Nucleus accumbens (tissue), 56 donors: ENCODE measurements at places on chromosomes 7 and 10.

GRCh38 chr7:6299774-6300173 is 27.4 kb upstream of the CYTH3 start:
- no peak for DNase-seq

DNA sequence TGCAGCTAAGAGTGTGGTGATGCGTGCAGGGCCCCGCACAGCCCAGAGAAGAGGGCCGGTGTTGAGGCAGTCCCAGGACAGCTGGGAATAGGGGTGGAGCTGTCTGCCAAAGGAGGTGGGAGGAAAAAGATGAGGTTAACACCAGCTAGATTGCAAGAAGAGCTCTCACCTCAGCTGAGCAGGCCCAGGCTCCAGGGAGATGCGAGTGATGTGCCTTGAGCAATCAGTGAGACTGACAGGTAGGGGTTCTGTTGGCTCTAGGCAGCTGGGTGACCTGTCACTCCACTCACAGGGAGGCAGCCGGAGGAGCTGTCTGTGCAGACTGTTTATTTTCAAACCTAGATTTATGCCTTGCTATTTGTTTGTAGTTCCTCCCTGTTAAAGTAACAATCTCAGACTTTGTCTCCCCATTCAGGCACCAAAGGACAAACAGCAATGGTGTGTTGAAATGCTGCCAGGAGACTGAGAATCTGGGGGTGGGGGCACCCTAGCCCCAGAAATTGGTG is 205.1 kb upstream of the CXCL12 start:
- no peak for DNase-seq

DNA sequence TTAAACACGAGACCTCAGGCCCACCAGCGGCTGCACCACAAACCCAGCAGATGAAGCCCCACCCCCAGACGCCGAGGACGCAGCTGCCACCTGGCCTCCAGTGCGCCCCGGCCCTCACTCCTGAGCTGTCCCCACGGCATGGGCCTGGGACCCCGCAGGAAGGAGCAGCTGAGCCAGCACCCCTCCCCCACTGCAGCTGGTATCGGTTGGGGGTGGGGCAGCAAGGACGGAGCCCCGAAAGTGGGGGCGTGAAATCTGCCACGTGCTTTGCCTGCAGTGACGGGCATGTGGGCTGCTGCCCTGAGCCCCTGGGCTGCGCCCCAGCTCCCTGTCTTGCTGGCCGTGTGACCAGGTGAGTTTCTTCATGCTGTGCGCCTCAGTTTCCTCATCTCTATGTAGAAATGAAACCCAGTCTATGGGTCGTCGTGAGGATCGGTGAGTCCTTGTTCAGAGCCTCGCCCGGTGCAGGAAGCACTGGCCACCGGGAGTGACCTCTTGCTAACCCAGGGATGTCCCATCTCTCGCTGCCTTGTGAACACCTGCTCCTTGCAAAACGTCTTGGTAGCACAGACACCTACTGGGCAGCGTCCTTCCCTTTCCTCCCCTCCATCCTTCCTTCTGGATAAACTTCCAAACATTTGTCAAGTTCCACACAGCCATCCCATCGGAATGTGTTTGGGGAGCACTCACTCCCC is 32.0 kb downstream of the CFAP46 start:
- DNase-seq, result no peak

DNA sequence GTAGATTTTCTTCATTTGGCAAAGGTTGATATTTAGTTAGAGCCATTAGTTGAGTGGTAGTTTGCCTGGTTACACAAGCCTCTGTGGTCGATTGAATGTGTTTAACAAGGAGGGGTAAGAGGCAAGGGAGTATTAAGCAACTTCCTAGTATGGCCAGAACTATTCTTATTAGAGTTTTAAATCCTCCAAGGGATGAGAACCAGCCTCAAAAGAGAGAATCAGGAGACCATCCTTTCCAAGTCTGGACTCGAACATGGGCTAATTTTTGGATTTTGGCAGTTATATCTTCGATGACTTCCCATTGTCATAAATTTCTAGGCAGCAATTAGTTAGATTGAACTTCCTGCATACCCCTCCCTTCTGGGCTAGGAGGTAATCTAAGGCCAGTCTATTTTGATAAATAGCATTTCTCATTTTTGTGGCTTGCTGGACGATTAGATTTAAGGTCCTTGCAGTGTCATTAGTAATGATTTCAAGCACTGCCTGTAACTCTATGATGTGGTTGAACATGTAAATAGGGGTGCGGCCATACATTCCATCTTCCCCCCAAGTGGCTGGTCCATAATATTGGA is 219.5 kb upstream of the KCND2 start:
- DNase-seq, result no peak

DNA sequence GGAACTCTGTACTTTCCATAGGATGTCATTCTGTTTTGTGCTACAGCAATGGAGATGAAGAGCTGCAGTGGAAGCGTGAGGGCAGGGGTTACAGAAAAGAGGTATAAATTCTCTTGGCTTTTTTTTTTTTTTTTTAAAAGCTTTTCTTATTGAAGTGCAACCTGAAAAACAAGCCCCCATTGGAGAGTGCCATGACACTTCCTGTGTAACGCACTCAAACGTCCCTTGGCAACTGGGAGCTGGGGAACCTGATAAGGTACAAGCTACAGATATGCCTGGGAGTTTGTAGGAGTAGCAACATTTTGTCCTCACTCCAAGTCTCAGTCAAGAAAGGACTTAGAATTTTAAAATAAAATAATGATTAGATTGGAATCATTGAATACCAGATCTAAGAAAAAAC is 512.1 kb downstream of the RPS24 start:
- no peak for DNase-seq
